ENCODE measurements at places on chromosomes 3 and 15.
A peak's percentile ranks its signal among the peaks of the same experiment; 100 is the strongest.

DNA sequence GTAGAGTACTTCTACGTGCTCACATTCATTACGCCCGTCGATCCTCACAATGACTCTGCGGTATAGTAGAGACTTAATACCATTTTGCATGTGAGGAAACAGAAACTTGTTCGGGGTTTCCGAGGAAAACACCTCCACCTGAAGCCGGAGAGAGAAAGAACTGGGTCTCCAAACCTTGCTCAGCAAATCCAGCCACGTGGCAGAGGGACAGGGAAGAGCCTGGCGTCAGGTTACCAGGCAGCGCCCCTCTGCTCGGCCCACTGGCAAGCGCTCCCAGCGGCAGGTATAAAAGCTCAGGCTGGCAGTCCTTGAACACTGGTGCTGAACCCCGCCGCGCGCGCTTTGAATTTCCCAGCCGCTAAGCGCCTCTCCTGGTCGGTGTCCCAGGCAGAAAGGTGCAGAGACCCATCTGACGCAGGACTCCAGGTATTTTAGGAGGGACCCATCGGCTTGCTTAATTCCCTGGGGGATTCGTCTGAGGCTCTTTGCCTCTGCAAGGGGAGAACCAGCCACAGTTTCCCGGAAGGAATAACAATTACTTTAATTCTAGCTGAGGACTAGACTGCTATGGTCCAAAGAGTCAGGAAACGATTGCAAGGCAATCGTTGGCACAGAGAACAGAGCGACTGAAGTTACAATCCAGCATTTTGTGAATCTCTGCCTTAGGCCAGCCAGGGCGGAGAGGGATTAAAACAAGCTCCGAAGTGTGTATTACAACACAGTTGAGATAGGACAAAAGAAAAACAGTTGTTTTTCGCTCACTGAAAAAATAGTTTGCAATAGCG, at the start of gene C2CD4A:
Gene C2CD4A (plus strand): TSS at position 315 of the 785 bp plus-strand sequence. CDS start 637 bp downstream, outside the sequence.
- peak; percentile 28 for DNase-seq

GRCh38 chr15:81163961-81164800, 30.1 kb downstream of the CFAP161 start:
- DNase-seq, result no peak

DNA sequence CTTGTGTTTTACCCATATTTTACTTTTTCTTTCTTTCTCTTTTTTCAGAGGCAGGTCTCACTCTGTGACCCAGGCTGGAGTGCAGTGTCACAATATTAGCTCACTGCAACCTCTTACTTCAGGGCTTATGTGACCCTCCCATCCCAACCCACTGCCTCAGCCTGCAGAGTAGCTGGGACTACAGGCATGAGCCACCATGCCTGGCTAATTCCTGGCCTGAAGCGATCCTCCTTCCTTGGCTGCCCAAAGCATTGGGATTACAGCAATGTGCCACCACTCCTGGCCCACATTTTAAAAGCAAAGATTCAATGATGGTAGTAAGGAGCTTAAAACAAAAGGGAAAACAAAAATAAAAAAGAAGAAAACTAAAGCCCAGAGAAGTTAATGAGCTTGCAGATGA, 11.1 kb upstream of the CDV3 start:
- no peak for DNase-seq

- no peak for DNase-seq
Measured at GRCh38 chr3:194346621-194347020, 4.5 kb downstream of the CPN2 start.

DNA sequence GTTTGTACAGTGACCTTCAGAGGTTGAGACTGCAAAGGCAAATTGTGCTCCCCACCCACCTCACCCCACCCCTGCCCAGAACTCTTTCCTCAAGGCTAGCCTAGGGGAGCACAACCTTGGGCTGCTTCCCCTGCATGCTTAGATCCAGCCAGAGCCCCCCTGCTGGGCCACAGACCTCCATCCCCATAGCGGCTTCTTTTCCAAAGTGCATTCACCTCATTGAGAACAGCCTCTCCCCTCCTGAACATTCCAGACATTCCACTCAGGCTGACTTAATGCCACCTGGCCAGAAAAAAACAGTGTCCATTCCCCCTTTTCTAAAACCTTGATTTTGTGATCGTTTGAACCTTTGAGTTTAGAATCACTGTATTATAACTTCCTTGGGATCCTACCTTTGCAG, 124.4 kb upstream of the TOPAZ1 start:
- DNase-seq, result no peak

DNA sequence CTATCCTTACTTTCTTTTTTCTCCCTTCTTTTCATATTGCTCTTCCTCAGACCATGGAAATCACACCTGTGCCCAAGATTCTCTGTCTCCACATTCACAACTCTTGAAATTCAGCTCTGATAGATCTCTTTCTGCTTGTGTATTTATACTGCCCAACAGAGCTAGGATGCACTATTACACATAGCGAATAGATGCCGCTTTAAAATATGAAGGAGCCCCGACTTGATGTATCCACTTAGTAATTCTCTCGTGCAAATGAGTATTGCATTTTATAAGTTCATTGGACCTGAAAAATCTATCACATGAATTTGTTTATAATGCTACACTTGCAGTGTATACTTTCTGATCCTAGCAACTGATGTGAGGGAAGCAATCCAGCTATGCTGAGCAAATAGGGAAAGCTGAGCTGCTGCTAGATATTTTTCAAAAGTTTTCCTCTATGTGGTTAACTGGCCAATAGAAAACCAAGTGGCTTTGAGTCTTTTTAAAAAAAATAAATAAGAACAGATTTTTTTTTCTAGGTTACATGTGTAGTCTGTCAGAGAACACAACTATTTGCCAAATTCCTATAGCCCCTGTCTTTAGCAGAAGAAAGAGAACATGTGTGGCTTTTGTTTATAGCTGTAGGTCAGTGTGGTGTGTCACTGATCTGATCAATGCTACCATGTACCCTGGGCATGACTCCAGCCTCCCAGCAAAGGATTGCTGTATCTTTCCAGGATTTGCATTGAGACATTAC, 64.3 kb upstream of the LEKR1 start:
- DNase-seq, result no peak

GRCh38 chr3:137202941-137203340, 245.2 kb downstream of the IL20RB start:
- no peak for DNase-seq

DNA sequence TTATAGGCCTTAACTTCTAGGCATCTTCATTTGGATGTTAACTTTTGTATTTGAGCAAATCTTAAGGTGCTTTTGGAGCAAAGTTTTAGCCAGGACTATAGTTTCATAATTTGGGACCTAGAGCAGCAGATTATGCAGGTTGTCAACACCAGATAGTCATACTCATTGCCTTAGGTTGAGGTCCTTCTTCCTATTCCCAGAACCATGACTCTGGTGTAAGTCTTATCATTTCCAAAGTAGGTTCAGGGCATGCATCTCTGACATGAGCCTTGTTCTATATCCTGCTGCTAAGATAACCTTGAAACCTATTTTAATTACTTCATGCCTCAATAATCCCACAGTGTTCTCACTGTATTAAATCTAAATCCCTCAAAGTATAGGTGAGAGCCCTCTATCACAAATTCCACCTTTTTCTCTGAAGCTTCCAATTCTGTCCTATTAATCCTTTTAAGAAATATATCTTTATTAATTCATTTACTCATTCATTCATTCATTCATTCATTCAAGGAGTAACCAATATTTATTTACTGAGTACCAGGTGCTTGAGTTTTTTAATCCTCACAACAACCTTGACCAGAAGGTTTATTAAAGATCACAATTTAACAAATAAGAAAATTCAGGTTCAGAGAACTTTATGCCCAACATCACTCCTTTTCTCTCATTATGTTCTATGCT, 2.7 kb upstream of the FNDC3B start:
- DNase-seq, result no peak

GRCh38 chr3:16482770-16483531, 30.5 kb downstream of the RFTN1 start:
- no peak for DNase-seq

GRCh38 chr3:117439812-117440211, 730.2 kb downstream of the TUSC7 start:
- no peak for DNase-seq

GRCh38 chr3:37945807-37946530, 44.6 kb upstream of the VILL start:
- no peak for DNase-seq

DNA sequence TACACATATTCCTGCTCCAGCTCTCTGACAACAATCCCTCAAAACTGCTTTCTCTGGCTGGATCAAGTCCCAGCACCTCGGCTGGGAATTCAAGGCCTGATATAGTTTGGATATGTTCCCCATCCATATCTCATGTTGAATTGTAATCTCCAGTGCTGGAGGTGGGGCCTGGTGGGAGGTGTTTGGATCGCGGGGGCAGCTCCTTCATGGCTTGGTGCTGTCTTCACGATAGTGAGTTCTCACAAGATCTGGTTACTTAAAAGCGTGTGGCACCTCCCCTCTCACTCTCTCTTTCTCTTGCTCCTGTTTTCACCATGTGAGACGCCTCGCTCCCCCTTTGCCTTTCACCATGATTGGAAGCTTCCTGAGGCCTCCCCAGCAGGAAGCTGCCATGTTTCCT, 47.4 kb upstream of the SYN2 start:
- no peak for DNase-seq

GRCh38 chr3:30319713-30320112, 286.7 kb upstream of the TGFBR2 start:
- DNase-seq, result no peak

DNA sequence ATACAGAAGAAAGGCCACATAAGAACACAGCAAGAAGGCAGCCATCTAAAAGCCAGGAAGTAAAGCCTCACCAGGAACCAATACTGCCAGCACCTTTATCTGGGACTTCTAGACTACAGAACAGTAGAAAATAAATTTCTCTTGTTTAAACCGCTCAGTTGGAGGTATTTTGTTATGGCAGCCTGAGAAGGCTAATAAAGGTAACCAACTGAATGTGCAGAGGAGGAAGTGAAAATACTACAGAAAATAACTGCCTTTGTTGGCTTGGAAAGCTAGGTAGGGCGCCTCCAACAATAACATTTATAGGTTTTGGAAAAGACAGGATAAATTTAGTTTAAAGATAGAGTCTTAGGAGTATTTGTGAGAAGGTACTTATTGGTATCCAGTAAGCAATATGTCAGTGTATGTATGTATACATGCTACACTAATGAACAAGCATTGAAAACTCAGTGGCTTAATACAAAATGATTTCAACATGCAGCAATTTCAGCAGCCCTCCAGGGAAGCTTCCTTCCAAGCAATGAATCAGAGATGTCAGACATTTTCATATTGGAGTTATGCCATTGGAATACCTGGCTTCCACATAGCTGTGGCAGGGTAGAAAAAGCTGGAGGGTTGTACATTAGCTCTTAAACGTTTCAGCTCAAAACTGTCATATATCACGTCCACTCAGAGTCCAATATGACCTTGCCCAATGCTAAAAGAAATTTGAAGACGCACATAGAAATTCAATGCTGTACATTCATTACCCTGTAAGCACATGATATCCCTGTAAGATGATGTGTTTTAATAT, 48.9 kb downstream of the ZBBX start:
- no peak for DNase-seq

DNA sequence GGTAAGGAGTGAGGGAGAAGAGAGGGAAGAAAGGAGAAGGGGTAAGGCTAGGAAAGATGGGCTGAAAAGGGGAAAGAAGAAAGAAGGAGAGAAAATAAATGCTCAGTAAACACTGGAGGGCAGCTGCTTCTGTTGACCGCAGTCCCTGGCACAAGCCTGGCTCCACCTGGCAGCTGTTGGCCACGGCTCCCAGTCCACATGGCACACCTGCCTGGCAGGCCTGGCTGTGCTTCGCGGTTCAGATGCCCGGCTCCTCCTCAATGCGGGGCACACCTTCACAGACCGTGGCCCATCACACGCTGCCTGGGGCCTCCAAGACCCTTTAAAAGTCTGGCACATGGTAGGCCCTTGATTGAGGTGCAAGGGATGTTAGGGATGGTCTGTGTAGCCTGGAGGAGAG, 516.8 kb upstream of the PROK2 start:
- DNase-seq, result no peak

GRCh38 chr3:126451511-126451910, 24.2 kb downstream of the ZXDC start:
- no peak for DNase-seq

- DNase-seq, result no peak
Measured at GRCh38 chr15:89630260-89630659, 25.0 kb downstream of the KIF7 start.

DNA sequence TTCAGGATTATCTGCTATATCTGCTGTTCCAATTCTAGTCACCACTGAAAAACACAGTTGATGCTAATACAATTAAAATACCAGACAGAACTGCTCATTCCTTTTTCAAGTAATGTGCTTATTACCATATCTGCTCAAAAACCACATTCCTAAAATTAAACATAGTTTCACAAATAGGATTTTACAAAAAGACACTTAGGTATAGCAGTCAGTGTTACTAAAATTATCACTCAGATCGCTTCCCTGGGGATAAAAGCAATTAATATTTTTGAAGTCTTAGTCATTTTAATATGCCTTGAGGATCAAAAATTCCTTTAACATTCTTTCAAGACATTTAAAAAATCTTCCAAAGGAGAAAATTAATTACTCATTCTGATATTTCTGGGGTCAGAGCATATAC, 71.5 kb downstream of the RAD18 start:
- DNase-seq, result no peak

- DNase-seq, result no peak
Measured at GRCh38 chr3:35739181-35739809, 100.0 kb downstream of the ARPP21 start.

DNA sequence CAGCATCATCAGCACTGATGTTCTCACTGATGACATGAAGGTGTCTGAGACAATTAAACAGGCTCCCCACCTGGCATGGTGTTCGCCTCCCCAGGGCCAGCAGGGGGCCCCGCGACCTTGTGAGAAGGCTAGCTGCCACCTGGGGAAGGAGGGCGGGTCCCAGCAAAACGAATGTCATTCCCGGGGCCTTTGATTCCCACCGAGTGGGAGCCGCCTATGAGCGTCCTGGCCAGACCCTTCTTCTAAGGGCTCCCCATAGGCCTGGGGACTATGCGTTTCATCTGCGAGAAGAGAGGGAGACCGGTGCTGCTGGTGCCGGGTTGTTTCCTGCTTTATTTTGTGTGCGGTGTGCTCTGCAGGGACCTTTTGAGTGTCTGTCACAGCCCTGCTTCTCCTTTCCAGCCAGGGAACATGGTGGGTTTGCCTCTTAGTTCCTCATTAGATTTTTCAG, 20.5 kb upstream of the MINDY4B start:
- peak; percentile 32 for DNase-seq

- peak; percentile 22 for DNase-seq
Measured at GRCh38 chr3:48634661-48635221, 520 bp downstream of the SLC26A6 start.

GRCh38 chr3:54575618-54575960, 352.3 kb downstream of the LRTM1 start:
- no peak for DNase-seq

DNA sequence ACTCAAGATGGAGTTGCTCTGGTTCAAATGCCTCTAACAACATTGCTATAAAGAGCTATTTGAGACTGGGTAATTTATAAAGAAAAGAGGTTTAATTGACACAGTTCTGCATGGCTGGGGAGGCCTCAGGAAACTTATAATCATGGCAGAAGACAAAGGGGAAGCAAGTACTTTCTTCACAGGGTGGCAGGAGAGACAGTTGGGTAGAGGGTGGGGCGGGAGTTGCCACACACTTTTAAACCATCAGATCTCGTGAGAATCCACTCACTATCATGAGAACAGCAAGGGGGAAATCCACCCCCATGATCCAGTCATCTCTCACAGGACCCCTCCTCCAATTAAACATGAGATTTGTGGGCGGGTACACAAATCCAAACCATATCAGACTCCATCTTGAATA, 30.7 kb downstream of the MAP2K5 start:
- no peak for DNase-seq

GRCh38 chr3:42733501-42734262, 31.1 kb upstream of the HHATL start:
- DNase-seq, result no peak

All from activated CD8-positive, alpha-beta memory T cell treated with anti-CD3 and anti-CD28 coated beads for 48 hours (primary cell).